ENCODE measurements at places on chromosomes 2 and 18.

- no peak for DNase-seq
Measured at GRCh38 chr2:121721926-121722325, 14.7 kb downstream of the NIFK start.

DNA sequence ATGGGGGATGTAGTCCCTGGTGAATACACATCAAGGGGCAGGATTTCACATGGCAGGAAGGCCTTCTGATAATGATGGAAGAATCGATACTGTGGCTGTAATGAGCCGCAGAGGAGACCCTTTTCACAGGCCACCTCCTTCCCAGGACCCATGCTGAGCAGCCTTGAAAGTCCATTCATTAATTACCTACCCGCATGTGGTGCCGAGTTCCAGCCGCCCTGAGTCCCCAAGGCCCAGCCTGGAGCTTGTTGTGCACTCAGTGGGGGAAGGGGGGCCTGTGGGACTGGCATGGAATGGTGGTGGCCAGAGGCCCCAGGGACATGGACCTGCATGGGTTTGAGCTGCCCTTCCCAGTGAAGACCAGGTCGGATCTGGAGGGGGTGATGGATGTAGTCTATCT lies 25.5 kb downstream of the ASB18 start:
- DNase-seq: no peak

GRCh38 chr18:708096-708495 lies 4.3 kb downstream of the ENOSF1 start:
- DNase-seq: no peak

DNA sequence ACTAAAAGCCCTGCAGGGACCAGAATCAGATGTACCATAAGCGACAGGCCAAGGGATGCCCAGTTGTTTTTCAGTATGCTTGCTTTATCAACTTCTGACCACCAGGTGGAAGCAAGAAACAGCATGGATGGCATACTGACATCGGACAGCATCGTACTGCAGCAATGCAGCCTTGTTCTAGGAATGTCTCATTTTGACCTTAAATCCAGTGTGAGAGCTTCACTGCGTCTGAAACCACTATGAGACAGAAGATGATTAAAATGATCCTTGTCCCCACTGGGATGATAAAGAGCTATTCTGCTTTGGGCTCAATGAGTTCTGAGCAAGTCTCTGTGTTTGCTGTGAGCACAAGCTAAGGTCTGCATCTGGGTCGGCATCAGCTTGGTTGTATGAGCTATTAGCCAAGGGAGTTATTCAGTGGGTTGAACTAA lies 54.3 kb downstream of the CDK15 start:
- DNase-seq: peak; percentile 64

- DNase-seq: no peak
Measured at GRCh38 chr2:234535464-234535863, 38.6 kb upstream of the ARL4C start.

GRCh38 chr2:80496346-80496745 lies 191.8 kb upstream of the LRRTM1 start:
- DNase-seq: no peak

DNA sequence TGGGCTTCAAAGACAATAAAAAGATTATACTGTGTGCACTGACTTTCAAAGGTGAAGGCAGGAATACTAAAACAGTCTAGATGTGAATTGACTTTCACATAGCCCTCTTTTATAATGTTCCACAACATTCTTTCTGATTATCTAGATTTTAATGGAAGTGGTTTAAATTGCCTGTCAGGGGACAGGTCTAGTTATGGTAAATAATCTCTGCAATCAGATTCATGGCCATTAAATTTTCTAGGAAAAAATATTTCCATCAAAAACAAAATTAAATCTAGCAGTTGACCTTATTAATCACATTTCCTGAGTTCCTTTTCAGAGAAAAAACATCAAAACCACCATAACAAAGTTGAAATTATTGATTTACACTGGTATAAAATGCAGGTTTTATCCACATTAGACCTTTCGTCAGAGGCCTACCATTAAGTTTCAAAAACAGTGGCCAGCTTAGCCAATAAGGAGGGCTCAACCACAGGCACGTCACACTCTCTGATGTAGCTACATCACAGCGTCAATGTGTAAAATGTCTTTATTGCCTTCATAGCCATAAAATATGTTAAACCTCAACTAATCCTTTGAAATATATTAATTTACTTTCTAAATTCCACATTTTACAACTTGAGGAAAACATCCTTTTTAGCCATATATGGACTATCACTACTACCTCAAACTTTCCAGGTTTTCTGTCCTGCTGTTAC lies 79.4 kb downstream of the NOL10 start:
- no peak for DNase-seq

Measured in BE2C (cell line).